ENCODE measurements at places on chromosomes 3 and 15.
A peak's percentile ranks its signal among the peaks of the same experiment; 100 is the strongest.

GRCh38 chr15:58597943-58598828, 151.3 kb downstream of the ADAM10 start:
- DNase-seq, result no peak

- no peak for DNase-seq
These were observed 98.6 kb downstream of the TPRA1 start for GRCh38 chr3:127491909-127492308.

DNA sequence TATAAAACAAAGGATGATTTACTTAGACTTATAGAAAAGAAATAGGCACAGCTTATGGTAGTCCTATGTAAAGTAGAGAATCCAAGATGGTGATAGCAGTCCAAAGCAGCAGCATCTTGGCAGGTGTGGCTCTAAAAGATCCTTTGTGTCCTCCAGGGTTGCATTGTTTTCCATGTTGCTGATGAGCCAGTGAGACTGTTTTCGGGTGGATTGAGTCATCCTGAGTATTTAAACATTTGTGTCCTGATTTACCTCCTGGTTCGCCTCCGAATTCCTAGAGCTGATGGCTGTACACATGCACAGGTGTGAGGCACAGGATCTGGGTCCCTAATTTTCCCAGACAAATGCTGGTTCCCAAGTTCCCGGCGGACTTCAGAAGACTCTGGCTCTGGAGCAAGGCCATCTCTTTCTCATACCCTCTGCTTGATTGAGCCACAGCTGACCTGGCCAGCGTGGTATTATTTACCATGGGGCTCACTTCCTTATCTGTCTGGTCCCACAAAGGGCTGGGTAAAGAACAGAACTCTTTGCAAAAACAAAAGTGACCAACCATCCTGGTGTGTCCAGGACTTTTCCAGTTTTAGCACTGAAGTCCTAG, 51.0 kb downstream of the ARNT2 start:
- DNase-seq, result no peak

DNA sequence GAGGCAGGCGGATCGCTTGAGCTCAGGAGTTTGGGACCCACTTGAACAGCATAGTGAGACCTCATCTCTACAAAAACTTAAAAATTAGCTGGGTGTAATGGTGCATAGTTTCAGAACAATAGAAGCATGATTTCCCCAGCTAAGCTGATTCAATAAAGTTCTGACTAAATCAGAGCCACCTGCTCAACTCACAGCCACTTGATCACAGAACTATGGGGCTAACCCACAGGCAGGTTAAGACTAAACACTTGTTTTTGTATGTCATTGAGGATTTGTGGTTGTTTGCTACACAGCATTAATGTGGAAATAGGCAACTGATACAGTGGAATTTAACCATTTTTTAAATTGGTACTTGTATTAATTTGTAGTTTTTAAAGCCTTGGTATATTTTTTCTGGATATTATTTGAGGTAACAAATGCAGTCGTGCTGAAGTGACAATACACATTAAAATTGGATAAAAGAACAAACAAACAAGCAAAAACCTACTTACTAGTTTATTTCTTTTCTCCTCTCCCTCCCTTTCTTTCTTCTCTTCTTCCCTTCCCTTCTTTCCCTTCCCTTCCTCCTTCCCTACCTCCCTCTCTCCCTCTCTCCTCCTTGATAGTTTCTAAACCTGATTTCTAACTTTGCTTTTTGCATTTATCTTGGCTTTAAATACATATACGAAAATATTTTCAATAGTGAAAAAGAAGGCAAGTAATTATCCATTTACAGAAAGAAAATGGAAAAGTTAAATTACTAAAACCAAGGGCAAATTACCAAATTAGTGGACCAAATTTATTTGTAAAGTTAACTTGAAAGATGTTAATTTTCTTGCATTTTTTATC, 32.1 kb downstream of the OXSM start:
- DNase-seq, result no peak

- no peak for DNase-seq
These were observed 1017.2 kb downstream of the TUSC7 start for GRCh38 chr3:117726776-117727175.

DNA sequence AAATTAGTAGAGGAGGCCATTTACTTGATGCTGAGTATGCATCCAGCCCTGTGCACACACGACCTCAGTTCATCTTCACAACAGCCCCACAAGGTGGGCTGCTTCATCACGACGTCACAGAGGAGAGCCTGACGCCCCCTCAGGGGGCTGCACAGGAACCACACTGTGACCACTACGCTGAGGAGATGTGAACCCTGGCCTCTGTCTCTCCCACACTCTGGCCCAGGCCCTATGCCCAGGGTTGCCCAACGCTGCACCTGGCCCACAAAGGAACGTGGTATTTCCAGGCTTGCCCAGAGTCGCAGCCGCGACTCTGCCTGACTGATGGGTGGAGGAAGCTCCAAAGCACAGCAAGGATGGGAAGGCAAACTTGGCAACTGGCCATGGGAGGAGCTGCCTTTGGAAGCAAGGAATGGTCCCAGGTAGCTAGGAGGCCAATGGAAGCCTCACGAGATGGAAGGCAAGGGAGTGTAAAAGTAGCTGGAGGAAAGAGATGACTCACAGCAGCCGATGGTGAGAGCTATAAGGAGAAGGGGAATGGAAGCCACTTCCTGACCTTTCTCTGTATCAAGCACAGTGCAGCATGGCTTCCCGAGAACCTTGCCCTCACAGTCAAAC, 226.0 kb downstream of the KLF13 start:
- DNase-seq, result no peak

- DNase-seq, result no peak
These were observed 107.8 kb downstream of the MEGF11 start for GRCh38 chr15:66145726-66146182.

GRCh38 chr15:94235646-94236045, 4.3 kb downstream of the MCTP2 start:
- DNase-seq, result no peak

- peak; percentile 90 for DNase-seq
These were observed 215.6 kb upstream of the RBMS3 start for GRCh38 chr3:29065211-29065785.
